Articular chondrocyte of knee joint (primary cell): ENCODE measurements at places on chromosomes 12 and 14. TPM values are rescaled to one million over a fixed set of nuclear protein-coding genes. Genes with fewer than 3 reads are reported as not detected.

Gene ATP2B1
- 58.8 and 79.2 TPM in 2 replicates for total RNA-seq

Gene VPS33A
- total RNA-seq = 23.0 and 25.1 TPM in 2 replicates

Gene LRIG3
- total RNA-seq = 190 and 197 TPM in 2 replicates

Gene CCDC177
- under 0.01 TPM in 1 of 2 replicates, not detected in the other for total RNA-seq

Gene SPIC
- total RNA-seq = not detected in 2 replicates

Gene CATSPERB
- 0.11 TPM in 1 of 2 replicates, not detected in the other for total RNA-seq

Gene PLEK2
- total RNA-seq = 0.54 TPM in 1 of 2 replicates, not detected in the other

Gene KRT1
- not detected in 2 replicates for total RNA-seq

Gene PTHLH
- 0.26 and 0.76 TPM in 2 replicates for total RNA-seq

Gene BCL2L2
- total RNA-seq = 17.2 and 17.9 TPM in 2 replicates

Gene HPD
- total RNA-seq = 3.2 and 3.9 TPM in 2 replicates

Gene NXPH4
- total RNA-seq = 4.3 and 5.2 TPM in 2 replicates
